C1 segment of cervical spinal cord (tissue), 14 donors: ENCODE measurements at places on chromosomes 11 and 22.

DNA sequence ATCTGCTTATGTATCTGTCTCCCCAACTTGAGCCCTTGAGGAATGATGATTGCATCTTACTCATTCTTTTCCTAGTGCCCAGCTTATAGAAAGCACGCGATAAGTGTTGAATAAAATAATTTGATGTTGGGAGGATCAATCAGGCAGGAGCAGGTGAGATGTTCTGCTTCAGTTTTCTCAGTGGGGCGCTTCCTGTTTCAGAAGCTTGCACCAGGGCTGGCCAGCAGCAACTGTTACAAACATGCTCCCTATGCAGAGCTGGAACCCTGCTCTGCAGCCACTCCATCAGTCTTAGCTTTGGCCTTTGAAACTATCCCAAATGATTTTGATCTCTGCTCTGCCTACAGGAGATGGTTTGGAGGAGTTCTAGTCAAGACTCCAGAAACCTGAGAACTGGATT lies 3.9 kb downstream of the ENDOD1 start:
- DNase-seq: no peak

GRCh38 chr11:77592727-77593126 lies 3.0 kb downstream of the AQP11 start:
- no peak for DNase-seq

- peak; percentile 5 for DNase-seq
These were observed 10.7 kb downstream of the KRTAP5-5 start for GRCh38 chr11:1640076-1640946.

- no peak for DNase-seq
These were observed 1.0 kb downstream of the MS4A4A start for GRCh38 chr11:60281485-60281884.

GRCh38 chr11:8961401-8961800 lies 2.8 kb downstream of the TMEM9B start:
- no peak for DNase-seq

DNA sequence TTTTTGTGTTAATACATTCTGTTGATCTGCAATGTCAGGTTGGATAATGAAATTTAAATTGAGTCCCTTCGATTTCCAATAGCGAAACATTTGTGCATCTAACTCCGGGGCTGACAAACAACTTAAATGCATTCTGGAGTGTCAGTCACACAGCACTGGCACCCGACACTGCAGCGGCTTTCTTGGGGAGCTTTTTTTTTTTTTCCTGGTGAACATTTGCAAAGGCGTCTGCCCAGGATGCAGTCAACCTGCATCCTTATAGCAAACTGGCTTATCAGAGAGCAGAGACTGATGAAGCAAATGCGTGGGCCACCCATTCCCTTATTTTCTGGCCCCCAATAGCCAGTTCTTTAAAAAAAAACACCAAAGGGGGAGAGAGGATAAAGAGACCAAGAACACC lies 1167.7 kb downstream of the LRRC4C start:
- DNase-seq: no peak

DNA sequence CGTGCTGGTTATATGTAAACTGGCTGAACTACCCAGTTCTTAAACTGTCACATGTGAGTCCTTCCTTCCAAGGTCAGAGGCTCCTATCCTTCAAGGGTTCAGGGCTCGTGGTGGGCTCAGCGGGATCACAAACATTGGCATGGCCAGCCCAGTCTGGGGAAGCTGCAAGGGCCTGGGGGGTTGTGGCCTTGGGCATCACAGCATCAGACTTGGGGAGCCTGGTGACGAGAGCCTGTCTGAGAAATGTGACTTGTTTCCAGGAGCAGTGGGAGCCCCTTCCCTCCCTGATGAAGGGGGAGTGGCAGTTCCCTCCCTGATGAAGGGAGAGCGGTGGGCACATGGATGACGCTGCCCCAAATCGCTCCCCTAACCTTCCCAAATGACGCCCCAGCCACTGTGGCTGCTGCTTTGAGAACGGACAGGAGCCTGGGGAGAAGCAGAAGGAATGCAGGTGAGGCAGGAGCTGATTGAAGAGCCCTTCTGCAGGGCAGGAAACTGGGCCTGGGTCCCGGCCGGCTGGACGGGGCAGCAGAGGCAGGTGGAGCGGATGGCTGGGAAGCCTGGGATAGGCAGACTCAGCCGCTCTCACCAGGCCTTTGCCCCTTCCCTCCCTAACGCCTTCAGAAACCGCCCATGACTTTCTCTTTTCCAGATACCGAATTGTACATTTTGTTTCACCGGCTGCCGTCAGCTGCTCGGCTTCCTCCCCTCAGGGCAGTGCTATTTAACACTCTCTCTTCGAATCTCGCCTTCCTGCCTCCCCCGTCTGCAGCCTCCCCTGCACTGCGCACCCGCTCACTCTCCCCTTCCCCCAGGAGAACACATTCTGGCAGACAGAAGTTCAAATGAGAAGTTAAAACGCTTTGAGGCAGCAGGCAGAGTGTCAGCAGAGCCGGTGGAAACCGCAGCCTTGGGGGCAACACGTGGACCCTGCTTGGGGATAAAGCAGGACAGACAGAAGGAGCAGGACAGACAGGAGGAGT lies 1486.7 kb downstream of the BRD1 start:
- DNase-seq: no peak

GRCh38 chr11:102017026-102017425 lies 30.2 kb upstream of the CFAP300 start:
- no peak for DNase-seq

DNA sequence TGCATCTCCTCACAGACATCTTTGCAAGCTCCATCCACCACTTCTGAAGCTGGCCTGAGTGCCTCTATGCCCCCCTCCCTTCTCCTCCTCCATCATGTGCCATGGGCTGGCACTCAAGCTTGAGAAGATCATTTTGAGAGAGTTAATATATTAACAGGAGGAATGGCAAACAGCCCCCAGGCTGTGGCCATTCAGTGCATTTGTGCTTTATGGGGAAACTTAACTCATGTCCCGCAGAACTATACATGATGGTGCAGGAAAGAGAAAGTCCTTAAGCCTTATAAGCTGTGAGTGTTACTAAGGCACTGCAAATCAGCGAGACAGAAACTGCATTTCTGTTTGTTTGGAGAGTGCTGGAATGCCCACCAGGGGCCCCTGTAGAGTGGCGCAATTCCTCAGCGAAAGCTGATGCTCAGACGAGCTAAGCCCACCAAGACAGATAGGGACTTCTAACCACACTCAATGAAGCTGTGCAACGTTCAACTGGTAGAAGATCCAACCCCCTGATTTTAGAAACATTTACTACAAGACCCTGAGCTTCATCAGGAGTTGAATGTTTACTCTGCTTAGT lies 26.8 kb upstream of the PHLDA2 start:
- no peak for DNase-seq

DNA sequence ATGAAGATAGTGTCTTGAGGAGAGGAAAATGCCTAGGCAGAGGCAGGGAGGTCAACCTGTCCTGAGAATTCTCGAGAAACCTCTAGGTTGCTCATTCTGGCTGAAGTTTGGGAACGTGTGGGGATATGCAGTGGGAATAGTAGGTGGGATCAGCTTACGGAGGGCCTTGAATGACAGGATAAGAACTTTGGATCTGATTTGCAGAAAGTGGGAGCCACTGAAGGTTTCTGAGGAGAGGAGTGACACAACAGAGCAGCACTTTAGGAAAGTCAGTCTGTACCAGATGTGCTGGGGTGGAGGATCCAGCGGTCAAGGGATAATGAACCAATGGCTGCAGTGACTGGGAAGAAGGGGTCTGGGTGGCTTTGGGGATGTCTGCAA lies 2.4 kb downstream of the CD82 start:
- DNase-seq: no peak

DNA sequence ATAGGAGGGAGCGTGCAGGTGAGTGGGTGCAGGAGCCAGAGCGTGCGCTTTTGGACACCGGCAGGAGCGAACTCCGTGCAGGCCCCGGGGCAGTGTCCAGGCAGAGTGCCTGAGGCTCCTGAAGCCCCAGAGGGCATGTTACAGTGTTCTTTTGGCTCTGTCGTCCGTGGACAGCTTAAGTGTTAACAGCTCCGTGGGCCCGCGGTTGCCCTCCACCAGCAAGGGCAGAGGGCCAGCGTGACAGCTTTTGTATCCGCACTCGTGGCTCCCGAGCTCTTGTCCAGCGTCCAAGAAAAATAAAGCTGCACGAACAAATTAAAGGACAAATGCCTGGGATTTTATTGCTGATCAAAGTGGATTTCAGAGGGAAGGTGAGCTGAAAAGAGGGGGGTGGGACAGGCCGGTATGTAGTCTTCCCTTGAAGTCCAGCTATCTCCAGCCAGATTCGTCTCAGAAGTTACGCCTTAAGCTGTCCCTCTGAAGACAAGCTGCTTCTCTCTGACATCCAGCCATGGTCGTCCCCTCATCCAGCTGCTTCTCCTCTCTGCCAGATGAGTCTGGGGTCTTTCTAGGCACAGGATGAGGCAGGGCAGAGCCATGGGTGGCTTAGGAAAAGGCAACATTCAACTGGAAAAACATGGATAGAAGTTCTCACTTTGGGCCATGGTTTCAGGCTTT lies 968 bp upstream of the TMEM109 start:
- peak; percentile 48 for DNase-seq

DNA sequence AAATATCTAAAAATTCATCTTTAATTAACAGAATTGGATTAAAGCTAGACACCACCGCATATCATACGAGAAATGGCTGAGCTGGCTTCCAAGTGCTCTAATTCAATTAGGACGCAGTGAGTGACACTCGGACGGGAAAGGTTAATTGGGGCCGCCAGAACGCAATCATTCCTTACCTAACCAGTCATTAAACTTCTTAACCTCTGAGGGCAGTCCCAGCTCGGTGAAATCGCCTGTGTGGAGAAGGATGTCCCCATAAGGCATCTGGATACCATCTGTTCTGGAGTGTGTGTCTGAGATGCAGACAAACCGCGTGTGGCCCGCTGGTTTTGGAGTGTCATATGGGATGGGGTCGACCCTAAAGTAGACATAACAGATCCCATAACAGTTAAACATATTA lies 50.3 kb downstream of the MPPED2 start:
- DNase-seq: no peak

- DNase-seq: no peak
These were observed 72.7 kb upstream of the TTC12 start for GRCh38 chr11:113241636-113242054.

DNA sequence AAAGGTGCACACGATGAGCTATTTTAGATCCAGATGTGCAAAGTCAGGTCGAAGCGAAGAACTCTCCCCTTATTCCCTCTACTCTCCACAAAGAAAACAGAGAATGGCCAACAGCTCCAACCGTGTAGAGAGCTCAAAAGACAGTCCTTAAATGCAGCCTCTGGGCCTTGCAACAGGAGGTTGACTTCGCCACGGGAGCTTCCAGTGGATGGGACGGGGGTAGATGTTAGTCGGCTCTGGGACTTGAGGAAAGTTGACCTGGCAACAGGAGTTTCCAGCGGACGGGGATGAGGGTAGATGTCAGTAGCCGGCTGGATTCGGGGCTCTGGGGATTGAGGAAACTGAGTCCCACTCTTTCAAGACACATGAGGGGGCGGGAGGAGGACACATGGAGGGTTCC lies 450.4 kb downstream of the BRD1 start:
- no peak for DNase-seq

- no peak for DNase-seq
These were observed 2.9 kb downstream of the MYO7A start for GRCh38 chr11:77130763-77131513.

GRCh38 chr11:78806214-78807004 lies 231.7 kb upstream of the NARS2 start:
- DNase-seq: no peak

GRCh38 chr11:36349351-36350136 lies 53.5 kb downstream of the PRR5L start:
- DNase-seq: no peak

DNA sequence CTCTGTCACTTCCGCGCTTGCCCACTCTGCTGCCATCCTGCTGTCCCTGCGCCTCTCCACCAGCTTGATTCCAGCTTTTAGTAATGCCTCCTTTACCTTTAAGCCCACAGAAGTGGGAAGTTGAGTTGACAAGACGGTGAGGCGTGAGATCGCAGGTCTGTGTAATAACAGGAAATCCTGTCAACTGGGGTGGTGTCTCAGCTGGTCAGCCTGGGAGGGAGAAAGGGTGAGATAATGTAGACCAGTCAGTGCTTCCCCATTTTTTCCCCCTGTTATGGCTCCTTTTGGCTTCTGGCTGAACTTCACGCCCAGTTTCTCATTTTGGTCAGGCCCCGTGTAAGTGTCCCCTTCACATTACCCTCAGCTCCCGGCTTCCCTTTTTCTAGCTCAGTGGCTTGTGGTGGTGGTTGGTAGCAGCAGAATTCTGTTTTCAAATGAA lies 98.9 kb downstream of the TRAF6 start:
- no peak for DNase-seq

DNA sequence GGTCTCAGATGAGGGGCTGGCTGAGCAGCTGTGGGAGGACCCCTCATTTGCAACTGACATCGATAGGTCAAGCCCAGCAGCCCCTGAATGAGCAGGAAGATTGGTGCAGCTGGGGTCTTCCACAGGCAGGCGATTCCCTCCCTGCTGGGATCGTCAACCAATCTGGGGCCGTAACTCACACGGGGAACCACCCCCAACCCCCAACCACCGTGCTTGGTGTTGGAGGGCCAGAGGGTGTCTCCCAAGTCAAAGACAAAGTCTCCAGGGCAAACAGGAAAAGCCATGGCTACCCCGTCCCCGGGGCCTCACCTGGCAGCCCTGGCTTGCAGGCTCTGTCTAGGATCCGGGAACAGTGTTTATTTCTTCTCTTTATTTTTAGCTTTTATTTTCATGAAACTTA lies 26.9 kb upstream of the SCUBE1 start:
- DNase-seq: no peak

GRCh38 chr11:64687204-64687603 lies 35.8 kb downstream of the NRXN2 start:
- peak; percentile 64 for DNase-seq

DNA sequence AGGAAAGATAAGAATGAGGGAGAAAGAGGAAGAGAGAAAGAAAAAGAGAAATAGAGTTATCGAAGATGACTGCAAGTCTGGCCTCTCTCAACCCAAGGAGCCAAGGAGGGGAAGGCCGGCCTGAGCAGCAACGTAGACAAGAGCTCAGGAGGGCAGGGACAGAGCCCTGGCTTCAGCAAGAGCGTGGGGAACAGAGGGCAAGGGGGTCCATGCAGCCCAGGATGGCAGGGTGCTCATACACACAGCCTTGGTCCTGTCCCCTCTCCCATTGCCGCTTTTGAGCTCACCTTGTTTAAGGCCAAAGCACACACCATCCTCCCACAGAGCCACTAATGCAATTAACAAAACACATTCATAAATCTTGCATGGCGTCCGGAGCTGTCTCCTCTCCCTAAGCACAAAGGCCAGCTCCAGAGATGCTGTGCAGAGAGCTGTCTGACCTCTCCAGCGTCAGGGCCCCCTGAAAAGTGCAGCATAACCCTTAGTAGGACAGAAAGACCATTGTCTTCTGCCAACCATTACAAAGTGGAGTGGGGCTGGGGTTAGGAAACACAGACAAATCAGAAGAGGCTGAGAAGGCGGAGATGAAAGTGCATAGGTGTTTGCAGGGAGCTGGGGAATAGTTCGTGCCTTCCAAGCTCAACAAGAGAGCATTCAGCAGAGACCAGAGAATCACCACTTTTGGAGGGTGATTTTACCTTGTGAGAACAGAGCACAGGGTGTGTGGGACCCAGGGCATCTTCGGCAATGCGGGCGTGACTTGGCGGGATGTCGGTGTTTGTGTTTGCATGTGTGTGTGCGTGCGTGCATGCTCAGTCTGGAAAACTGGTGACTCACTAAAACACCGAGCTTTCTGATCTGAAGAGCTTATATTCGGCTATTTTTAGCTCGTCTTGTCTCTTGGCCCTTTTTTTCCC lies 28.2 kb upstream of the JAM3 start:
- DNase-seq: no peak

GRCh38 chr11:35088226-35088625 lies 50.7 kb upstream of the CD44 start:
- no peak for DNase-seq

GRCh38 chr22:46142548-46143490 lies 7.5 kb upstream of the PPARA start:
- DNase-seq: no peak
